ENCODE measurements at places on chromosomes 13 and 19. TPM values are rescaled to one million over a fixed set of nuclear protein-coding genes. Genes with fewer than 3 reads are reported as not detected.
A peak's percentile ranks its signal among the peaks of the same experiment; 100 is the strongest.

GRCh38 chr19:11239377-11240000 is at the start of gene ANGPTL8:
Gene ANGPTL8, plus strand, starts transcription at chr19:11239619. Its CDS starts 19 bp downstream, at chr19:11239638.
- no peak for DNase-seq
- H3K27me3 ChIP-seq = no peaks in the 10 kb centered on the region
- H3K4me1 ChIP-seq = 0 out of 2 replicates have a peak, but pooled peaks cover 1% of the 10 kb centered on the region
- no peak within 1 kb of the TSS for H3K4me3 ChIP-seq

- no peak overlapping the region for H3K4me3 ChIP-seq
- H3K27me3 ChIP-seq = no peaks in the 10 kb centered on the region
- no peaks in the 10 kb centered on the region for H3K36me3 ChIP-seq
- no peak overlapping the region for H3K27ac ChIP-seq
- no peaks in the 10 kb centered on the region for H3K4me1 ChIP-seq
These were observed 333.1 kb downstream of the GPC6 start for GRCh38 chr13:93559718-93560117.

DNA sequence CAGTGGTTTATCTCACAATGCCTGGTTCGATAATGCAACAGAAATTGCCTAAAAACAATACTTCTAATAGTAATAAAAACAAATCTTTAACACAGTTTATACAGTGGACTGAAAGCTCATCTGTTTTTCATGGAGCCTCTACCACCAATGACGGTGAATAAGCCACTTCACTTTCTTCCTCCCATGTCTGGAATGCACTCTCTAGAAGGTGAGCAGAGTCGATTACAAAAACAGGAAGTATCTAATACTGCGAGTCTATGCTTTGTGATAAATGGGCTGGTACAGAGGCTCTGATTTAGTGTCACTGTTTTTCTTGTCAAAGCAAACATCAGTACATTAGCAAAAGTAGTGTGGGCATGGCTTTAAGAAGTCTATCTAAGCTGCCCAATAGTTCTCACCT is 1348.6 kb upstream of the SLC10A2 start:
- no peaks in the 10 kb centered on the region for H3K27me3 ChIP-seq
- H3K4me1 ChIP-seq = no peaks in the 10 kb centered on the region
- H3K36me3 ChIP-seq = no peaks in the 10 kb centered on the region
- DNase-seq = no peak

The ODAD3 gene
- under 0.01 TPM for total RNA-seq

The KIR3DL1 gene
- total RNA-seq = not detected

- H3K4me3 ChIP-seq = no peak overlapping the region
- peaks cover 24% of the 10 kb centered on the region for H3K36me3 ChIP-seq
- H3K27me3 ChIP-seq = no peaks in the 10 kb centered on the region
- no peak for DNase-seq
- H3K27ac ChIP-seq = peak overlapping the region; percentile 34
These were observed 26.1 kb downstream of the PPP5C start for GRCh38 chr19:46372901-46373490.

The KRTDAP gene
- total RNA-seq = not detected

GRCh38 chr19:49567861-49568441 is 12.4 kb downstream of the NOSIP start:
- no peak overlapping the region for H3K4me3 ChIP-seq
- H3K27ac ChIP-seq = no peak overlapping the region
- no peak for DNase-seq
- H3K36me3 ChIP-seq = peaks cover 8% of the 10 kb centered on the region
- H3K4me1 ChIP-seq = no peaks in the 10 kb centered on the region

The BRSK1 gene
- total RNA-seq = 1.9 TPM

The CILP2 gene
- total RNA-seq = 0.18 TPM

DNA sequence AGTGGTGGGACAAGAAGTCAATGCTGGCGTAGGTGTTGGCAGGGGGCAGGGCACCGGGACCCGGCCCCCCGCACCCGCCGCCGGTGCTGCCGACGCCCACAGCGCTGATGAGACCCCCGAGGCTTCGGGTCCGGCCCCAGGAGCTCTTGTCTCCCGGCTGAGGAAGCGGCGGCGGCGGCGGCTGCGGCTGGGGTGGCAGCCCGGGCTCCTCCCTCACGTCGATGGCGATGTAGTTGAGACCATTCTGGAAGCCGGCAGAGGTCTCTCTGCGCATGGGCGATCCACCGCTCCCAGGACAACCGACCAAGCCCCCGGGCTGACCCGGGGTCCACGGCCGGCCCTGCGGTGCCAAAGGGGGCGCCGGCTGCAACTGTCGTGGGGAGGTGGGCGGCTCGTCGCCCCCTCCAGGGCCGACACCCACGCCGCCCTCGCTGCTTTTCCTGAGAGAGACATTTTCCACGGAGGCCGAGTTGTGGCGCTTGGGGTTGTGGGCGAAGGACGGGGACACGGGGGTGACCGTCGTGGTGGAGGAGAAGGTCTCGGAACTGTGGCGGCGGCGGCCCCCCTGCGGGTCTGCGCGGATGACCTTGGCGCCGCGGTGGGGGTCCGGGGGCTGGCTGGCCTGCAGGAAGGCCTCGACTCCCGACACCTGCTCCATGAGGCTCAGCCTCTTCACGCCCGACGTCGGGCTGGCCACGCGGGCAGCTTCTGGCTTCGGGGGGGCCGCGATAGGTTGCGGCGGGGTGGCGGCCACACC is 4.1 kb downstream of the IRS2 start:
- H3K27me3 ChIP-seq = no peaks in the 10 kb centered on the region
- peaks cover 28% of the 10 kb centered on the region for H3K36me3 ChIP-seq
- H3K4me1 ChIP-seq = peaks cover 17% of the 10 kb centered on the region
- no peak overlapping the region for H3K27ac ChIP-seq
- DNase-seq = no peak

DNA sequence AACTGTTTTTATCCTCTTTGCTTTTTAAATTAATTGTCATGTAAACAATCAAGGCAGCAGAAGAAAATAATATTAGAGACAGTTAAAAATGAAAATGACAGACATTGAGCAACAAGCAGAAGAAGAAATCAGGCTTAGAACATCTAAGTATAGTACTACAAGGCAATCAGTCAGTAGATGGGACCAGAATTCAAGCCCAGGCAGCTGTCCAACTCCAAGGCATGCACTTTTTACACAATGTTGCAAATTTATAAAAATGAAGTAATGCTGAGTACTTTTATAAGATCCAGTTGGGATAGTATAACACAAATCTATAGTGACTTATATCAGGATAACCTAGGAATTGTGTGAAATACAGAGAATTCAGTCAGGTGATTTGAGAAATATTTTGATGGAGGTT is 2815.8 kb downstream of the PCDH9 start:
- DNase-seq = no peak
- H3K27ac ChIP-seq = no peak overlapping the region
- H3K36me3 ChIP-seq = no peaks in the 10 kb centered on the region
- H3K4me1 ChIP-seq = no peaks in the 10 kb centered on the region

- no peak overlapping the region for H3K4me3 ChIP-seq
- no peak overlapping the region for H3K27ac ChIP-seq
- H3K27me3 ChIP-seq = no peaks in the 10 kb centered on the region
- peak; percentile 32 for DNase-seq
- no peaks in the 10 kb centered on the region for H3K36me3 ChIP-seq
These were observed 4.9 kb downstream of the UBL3 start for GRCh38 chr13:29845440-29846056.

The HIPK4 gene
- total RNA-seq = 0.28 TPM

GRCh38 chr13:29507356-29507755 is 88.1 kb downstream of the SLC7A1 start:
- DNase-seq = no peak
- peaks cover 3% of the 10 kb centered on the region for H3K27me3 ChIP-seq
- peaks cover 2% of the 10 kb centered on the region for H3K4me1 ChIP-seq
- H3K27ac ChIP-seq = no peak overlapping the region

GRCh38 chr13:31213651-31214289 is 14.0 kb downstream of the B3GLCT start:
- no peaks in the 10 kb centered on the region for H3K36me3 ChIP-seq
- H3K4me3 ChIP-seq = no peak overlapping the region
- H3K27ac ChIP-seq = no peak overlapping the region
- H3K4me1 ChIP-seq = peaks cover 5% of the 10 kb centered on the region
- DNase-seq = peak; percentile 20
- H3K27me3 ChIP-seq = no peaks in the 10 kb centered on the region

The PLPP2 gene
- total RNA-seq = 2.3 TPM

DNA sequence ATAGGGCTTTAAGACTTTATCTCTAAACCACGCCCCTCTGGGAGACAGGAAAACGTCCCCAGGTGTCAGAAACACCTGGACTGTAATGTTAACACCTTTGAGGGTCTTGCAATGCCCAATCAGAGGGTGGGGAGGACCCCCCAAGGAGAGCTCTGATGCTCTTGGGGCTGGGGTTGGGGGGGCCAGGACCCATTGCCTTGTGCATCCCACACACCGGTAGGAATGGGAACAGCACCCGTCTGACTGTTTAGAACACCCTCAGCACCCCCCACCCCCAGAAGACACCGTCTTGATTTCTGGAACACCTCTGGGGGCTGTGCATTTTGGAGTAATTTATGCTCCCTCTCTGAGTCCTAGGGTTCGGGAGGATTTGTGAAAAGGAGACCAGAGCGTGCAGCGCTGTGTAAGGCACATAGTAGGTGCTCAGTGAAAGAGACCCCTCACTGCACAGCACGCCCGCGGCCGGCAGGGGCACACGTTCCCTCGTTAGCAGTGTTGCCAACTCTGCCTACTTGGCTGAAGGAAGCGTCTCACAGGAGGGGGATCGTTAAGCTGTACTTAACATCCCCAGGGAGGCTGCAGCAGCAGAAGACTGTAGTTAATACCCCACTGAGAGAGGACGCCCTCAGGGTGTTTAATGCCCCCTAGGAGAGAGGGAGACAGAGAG is 2.8 kb upstream of the ERFL start:
- no peak overlapping the region for H3K27ac ChIP-seq
- H3K36me3 ChIP-seq = no peaks in the 10 kb centered on the region
- no peak overlapping the region for H3K4me3 ChIP-seq
- DNase-seq = no peak
- peaks cover 12% of the 10 kb centered on the region for H3K4me1 ChIP-seq
- H3K27me3 ChIP-seq = peaks cover 83% of the 10 kb centered on the region

DNA sequence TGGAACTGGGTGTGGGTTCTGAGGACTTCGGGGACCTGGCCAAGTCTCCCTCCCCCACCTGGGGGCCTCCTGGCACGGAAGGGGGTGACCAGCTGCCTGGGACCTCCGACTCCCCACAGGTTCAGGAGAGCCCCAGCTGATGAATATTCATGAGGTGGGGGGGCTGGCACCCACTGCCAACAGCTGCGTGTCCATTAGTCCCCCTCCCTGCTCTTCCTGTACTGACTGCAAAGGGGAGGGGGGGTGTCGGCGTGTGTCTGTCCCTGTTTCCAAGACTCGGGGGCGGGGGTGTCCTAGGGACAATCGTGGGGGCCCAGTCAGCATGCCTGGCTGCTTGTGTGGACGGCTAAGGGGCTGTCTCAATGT is 10.6 kb upstream of the NFIX start:
- no peak overlapping the region for H3K27ac ChIP-seq
- peaks cover 3% of the 10 kb centered on the region for H3K4me1 ChIP-seq
- H3K27me3 ChIP-seq = no peaks in the 10 kb centered on the region
- no peak for DNase-seq
- no peak overlapping the region for H3K4me3 ChIP-seq

DNA sequence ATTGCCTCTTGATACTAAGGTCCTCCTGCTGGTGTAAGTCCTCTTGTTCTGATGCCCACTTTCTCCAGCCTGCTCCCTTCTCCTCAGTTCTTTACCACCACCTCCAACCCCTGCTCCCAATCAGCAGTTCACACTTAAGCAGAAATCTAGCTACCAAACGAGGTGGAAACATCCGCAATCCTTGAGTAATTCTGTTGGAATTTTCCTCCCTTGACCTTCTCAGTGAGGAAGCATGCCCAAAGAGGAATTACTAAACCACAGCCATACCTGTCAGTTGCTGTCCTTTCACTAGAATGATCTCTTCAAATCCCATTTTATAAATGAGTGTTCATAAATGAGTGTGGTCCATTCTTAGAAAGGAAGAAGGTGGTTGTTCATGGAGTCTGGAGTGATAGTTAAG is 289.9 kb downstream of the DACH1 start:
- DNase-seq = no peak
- no peak overlapping the region for H3K4me3 ChIP-seq
- H3K27me3 ChIP-seq = no peaks in the 10 kb centered on the region
- H3K36me3 ChIP-seq = no peaks in the 10 kb centered on the region
- no peaks in the 10 kb centered on the region for H3K4me1 ChIP-seq
- H3K27ac ChIP-seq = no peak overlapping the region

DNA sequence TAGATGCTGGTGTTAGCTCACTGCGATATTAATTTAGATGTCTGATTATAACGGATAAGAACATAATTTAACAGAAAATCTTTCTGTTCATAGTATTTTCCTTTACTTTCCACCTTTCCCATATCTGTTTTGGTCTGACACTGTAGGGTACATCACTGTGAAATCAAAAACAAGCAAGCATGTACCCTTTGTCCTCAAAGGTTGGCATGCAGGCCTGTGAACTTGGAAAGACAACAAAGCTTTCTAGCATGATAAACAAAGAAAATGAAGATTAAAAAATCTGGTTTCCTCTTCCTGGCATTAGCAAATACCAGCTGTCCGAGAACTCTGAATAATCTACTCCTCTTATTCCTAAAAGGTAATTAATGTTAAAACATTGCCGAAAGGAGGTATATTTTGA is 31.6 kb downstream of the THSD1 start:
- H3K27me3 ChIP-seq = no peaks in the 10 kb centered on the region
- peaks cover 5% of the 10 kb centered on the region for H3K4me1 ChIP-seq
- DNase-seq = no peak
- no peaks in the 10 kb centered on the region for H3K36me3 ChIP-seq
- no peak overlapping the region for H3K4me3 ChIP-seq
- no peak overlapping the region for H3K27ac ChIP-seq

GRCh38 chr13:43905435-43906031 is 25.8 kb downstream of the LACC1 start:
- no peak overlapping the region for H3K27ac ChIP-seq
- H3K27me3 ChIP-seq = no peaks in the 10 kb centered on the region

- no peak overlapping the region for H3K27ac ChIP-seq
- peaks cover 12% of the 10 kb centered on the region for H3K4me1 ChIP-seq
- no peaks in the 10 kb centered on the region for H3K27me3 ChIP-seq
These were observed 178.5 kb downstream of the USP12 start for GRCh38 chr13:26992951-26993719.

The NDUFA3 gene
- total RNA-seq = 7.9 TPM

The LILRB2 gene
- total RNA-seq = not detected

The POU2F2 gene
- 0.56 TPM for total RNA-seq

DNA sequence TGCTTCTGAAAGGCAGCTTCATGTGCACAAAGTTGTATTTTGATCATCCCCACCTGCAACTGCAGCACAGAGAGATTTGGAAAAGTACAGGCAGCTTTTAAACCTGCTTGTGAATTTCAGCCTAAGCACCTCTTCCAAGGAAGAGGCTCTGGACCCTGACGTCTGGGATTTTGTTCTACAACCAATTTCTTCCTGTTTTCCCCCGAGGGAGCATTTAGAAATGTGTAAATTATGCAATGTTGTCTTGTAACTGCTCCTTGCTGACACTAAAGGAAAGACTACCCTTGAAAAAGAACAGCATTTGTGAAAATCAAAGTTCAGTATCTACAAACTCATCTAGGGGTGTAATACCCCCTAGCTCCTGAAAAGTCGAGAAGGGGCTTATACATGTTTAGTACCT is 15.4 kb downstream of the MED26 start:
- no peaks in the 10 kb centered on the region for H3K27me3 ChIP-seq
- peaks cover 7% of the 10 kb centered on the region for H3K4me1 ChIP-seq
- H3K4me3 ChIP-seq = no peak overlapping the region
- no peaks in the 10 kb centered on the region for H3K36me3 ChIP-seq
- no peak for DNase-seq
